ENCODE measurements at places on chromosomes 2 and 18.

- DNase-seq: no peak
Observed at GRCh38 chr2:173924285-173924684, 40.9 kb downstream of the SP3 start.

- no peak for DNase-seq
Observed at GRCh38 chr2:188852772-188853171, 121.4 kb upstream of the COL3A1 start.

DNA sequence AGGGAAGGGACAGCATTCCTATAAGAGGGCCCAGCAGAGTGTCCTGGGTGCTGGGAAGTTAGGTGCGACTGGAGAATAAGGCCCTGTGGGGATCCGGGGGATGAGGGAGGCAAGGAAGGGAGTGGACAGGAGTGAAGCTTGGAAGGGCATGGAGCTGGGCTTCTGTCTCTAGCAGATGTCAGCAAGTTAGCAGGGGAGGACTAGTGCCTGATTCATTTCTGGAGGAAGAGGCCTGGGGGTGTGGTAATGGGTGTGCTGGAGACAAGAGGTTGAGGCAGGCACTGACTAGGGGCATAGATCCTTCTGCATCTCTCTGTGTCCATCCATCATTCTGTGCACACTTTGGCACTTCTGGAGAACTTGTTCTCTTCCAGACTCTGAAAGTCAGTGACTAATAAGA, 134.7 kb downstream of the ACOXL start:
- no peak for DNase-seq

DNA sequence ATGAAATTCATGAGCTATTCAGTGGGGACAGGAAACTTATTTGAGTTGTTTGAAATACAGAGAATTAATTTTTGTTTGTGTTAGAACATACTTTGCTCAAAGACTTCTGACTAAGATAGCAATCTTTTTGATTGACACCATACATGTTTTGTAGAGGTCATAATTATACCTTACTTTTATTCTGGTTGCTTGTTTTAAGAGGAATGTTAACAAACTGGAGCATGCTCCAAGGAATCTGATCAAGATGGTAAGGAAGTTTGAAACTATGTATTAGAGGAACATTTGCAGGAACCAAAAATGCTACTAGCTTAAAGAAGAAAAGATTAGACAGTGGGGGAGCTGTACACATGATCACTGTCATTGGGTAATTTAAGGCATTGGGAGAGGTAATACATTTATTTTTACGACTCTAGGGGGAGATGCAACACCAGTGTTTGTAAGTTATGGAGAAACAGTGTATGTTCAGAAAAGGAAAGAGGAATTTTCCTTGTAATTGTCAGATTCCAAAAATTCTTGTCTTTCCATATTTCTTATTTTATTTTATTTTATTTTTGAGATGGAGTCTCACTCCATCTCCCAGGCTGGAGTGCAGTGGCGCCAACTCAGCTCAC, 8.0 kb downstream of the AGFG1 start:
- DNase-seq: no peak

DNA sequence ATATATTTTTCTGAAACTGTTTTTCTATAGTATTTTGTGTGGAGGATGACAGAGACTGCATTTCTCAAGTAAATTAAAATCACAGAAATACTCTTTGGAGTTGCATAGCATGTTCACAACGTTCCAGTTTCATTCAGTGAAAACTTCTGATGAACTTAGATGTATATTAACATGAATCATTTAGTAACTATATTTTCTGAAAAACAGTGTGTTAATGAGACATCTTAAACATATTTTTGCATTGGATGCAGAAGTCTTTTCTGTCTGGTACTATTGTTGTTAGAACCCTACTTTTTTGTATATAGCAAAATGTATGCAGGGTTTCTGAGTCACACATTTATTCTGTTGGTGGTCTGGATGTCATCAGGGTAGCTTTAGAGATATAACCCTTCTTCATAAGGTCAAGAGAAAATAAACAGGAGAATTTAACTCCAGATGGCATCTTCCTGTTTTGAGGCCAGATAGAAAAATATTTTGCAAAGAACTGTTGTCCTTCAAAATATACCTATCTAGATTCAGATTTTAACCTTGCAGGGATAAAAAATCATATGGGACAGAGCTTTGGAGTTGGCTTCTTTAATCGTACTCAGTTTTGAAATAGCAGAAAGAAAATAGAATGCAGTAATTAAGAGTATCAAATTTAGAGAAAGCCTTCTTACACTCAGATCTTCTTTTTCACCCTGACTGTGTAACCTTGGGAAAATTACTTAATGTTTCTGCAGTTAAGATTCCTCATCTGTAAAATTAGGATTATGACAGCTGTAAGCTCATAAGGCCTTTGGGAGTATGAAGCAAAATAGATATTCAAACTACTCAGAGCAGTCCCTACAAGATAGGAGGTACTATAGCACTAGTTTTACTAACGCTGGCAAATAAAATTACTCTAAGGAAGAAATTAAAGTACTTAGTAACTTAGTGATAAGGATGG, 5.3 kb downstream of the COL3A1 start:
- DNase-seq: no peak

DNA sequence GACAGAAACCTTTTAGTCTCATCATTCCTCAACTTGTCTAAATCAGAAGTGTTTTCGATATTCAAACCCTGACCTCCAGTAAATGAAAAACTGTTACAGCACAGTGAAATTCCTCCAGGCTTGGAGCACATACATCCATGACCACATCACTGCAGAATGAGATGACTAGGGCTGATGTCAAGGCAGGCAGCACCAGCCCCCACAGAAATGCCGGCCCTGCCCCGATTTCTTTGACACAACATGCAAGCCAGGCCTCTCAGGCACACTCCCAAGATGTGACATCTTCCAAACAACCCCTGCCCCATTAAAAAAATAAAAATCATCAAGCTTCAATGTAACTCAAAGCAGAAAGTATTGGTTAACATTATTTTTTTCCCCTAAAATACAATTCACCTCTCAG, 103.3 kb downstream of the CTAGE1 start:
- DNase-seq: no peak

- no peak for DNase-seq
Observed at GRCh38 chr2:26238311-26238958, 6.0 kb downstream of the HADHA start.

GRCh38 chr2:75528221-75528977, 32.3 kb downstream of the EVA1A start:
- no peak for DNase-seq

DNA sequence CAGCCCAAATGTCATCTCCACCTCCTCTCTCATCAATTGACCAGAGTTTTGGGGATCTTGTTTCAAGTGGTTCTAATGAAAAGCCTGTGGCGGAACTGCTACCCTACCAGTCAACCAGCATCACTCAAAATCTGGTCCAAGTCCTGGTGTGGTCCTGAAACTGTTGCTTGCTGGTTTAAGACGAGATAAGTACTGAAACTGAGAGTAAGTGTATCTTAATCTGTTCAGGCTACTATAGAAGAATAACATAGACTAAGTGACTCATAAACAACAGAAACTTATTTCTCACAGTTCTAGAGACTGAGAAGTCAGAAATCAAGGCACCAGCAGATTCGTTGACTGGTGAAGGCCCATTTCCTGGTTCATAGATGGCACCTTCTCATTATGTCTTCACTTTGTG, 879 bp upstream of the GALNT5 start:
- no peak for DNase-seq

DNA sequence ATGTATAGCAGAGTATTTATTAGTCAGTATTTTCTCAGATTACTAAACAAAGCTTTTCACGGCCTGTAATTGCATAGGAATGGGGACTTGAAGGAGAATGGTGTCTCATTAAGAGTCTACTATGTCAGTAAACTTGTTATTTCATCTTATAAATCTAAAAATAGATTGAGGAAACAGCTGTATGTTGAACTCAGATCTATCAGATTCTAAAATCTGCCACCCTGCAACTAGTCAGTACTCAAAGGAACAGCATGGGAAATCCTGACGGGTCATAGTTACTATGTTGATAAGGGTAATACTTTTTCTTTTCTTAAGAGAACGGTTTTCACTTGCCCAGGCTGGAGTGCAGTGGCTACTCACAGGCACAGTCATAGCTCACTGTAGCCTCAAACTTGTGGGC, 70.2 kb upstream of the EMILIN2 start:
- DNase-seq: no peak

All from NCI-H2107 (cell line).